Kidney capillary endothelial cell (primary cell): ENCODE measurements at places on chromosomes 4 and X.

DNA sequence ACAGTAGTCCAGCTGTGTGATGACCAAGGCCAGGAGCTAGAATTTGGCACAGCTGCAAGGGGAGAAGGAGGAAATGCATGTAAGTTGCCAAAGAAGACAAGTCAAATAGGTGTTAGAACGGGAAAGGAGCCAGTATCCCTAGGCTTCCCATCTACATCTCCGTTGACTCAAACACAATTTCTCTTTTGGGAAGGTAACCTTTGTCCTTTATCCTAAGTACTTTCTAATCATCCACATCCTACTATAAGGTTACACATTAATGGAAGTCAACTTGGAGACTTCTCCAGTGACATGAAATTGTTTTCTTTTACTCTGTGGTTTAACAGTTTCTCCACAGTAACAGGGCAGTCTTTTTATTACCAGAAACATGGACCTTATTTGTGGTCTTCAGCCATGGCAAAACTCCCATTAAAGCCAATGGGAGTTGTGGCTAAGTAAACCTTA, 620.0 kb downstream of the ANKRD50 start:
- DNase-seq = no peak

DNA sequence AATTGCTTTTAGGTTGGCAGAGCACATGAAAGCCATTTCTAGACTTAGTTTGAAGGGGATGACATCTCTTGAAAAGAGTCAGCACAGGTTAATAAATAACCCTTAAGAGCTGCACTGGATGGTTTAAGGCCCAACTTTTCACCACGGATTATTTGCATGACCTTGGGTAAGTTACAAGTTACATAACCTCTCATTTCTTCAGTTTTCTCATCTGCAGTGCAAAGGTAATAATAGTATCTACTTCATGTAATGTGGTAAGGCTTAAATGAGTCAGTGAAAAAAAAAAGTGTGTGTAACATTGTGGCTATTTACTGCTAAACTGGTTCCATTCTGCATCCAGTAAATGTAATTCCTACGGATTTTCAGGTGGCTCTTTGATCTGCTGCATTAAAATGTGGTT, 715.8 kb downstream of the CCSER1 start:
- DNase-seq = no peak

DNA sequence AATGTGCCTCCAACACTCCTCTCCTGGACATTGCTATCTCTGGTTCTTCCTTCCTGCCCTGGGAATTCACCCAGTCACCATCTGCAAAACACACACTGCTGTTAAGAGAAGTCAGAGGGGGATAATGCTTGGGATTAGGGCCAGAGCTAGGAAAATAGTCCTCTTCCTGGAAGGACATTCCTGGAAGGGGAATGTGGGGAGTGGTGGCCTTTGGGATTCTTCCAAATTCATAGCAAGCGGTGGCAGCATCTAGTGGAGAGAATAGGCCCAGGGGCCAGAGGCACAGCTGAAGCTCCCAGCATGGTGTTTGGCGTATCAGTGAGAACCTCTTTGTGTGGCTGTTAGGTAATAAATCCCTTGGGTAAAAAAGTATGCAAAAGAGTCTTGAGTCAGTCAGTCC, 34.3 kb downstream of the SHROOM4 start:
- DNase-seq = peak; percentile 6

DNA sequence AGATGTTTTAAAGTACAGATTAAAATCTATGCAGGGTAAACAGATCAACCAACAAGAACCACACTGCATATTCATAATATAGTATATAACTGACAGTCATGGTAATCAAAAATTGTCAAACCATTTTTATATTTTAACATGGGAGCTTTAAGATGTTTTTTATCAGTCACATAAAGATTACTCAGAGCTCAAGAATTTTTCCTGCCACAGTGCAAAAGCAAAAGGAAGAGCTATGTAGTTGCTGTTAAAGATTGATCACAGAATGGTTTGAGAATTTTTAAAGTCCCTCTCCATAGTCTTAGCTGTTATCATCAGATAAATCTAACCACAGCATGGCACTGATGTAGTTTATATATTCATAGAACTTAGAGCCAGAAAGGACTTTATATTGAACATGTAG, 8.5 kb downstream of the RAB9B start:
- DNase-seq = no peak

GRCh38 chr4:105924341-105924740, 29.1 kb downstream of the NPNT start:
- DNase-seq = no peak

- DNase-seq = peak; percentile 95
These were observed 10.1 kb downstream of the WDR1 start for GRCh38 chr4:10106421-10107039.

DNA sequence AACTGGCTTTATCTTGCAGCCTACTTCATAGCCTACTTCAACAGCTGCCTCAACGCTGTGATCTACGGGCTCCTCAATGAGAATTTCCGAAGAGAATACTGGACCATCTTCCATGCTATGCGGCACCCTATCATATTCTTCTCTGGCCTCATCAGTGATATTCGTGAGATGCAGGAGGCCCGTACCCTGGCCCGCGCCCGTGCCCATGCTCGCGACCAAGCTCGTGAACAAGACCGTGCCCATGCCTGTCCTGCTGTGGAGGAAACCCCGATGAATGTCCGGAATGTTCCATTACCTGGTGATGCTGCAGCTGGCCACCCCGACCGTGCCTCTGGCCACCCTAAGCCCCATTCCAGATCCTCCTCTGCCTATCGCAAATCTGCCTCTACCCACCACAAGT, 4.0 kb downstream of the GPR50 start:
- no peak for DNase-seq

DNA sequence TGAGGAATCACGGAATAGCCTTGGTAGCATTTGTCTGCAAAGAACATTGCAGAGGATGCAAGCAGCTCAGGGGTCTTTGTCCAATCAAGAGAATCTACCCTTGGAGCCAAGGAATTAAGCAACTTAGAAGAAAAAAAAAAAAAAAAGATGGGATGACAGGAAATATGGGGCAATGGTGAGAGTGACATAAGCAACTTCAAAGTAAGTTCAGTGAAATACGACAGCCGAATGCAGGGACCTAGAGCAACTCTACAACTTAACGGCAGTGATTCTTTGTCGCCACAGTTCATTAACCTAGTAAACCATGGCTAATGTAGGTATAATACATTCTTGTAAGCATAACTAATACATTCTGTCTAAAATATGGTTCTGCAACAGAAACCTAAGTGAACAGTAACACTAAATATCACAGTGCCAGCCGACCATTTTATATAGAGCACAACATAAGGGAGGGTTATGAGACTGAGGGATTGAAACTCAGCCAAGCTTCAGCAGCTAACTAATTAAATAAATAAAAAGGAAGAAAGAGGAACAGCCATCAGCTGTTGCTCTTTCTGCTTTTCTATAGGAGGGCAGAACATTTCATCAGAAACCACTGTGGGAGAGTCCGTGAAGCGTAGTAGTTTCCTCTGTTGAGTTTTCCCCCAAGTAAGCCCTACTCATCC, 74.7 kb downstream of the PPARGC1A start:
- DNase-seq = no peak

- no peak for DNase-seq
These were observed 27.0 kb downstream of the PROM1 start for GRCh38 chr4:16056681-16057385.

GRCh38 chr4:76061982-76062381, 12.5 kb upstream of the ART3 start:
- no peak for DNase-seq

DNA sequence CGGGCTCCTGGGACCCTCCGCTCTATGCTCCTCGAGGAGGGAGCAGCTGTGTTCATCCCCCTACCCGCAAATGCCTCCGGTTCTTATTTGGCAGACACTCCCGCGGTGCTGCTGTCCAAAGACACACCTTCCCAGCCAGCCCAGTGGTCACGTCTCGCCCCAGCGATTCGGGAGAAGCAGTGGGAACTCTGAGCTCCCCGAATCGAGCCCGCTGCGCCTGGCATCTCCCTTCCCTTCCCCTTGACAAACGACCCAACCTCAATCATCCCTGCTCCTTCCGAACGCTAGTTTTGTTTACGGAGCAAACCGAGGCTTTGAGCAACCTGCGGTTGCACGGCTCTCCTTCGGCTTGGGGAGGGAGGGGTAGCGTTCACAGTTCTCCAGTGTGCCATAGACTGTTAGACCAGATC, 317 bp upstream of the FRMPD4 start:
- DNase-seq = no peak

- DNase-seq = no peak
These were observed 9.7 kb downstream of the SERTM2 start for GRCh38 chrX:111521169-111521568.

GRCh38 chrX:151478058-151478457, 81.1 kb downstream of the VMA21 start:
- DNase-seq = no peak

GRCh38 chr4:11312389-11312788, 116.3 kb downstream of the HS3ST1 start:
- no peak for DNase-seq

GRCh38 chr4:52005604-52006273, 14.4 kb downstream of the LRRC66 start:
- DNase-seq = no peak

DNA sequence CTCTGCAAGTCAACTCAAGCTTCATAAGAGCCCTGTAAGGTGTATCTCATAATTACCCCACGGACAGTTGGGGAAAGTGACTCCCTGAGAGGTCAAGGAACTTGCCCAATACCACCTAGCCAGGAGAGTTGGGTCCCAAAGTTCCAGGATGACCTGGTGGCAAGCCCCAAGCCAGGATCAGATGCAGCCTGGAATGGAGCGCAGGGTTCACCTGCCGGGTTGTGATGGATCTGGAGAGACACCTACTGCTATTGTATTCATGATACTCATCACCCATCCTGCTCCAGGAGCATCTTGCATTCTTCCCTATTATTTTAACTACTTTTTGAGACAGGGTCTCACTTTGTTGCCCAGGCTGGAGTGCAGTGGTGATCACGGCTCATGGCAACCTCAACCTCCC, 36.1 kb downstream of the ZBTB49 start:
- DNase-seq = no peak

GRCh38 chr4:141465171-141465570, 171.2 kb upstream of the IL15 start:
- DNase-seq = no peak

- DNase-seq = no peak
These were observed 348.2 kb downstream of the BMPR1B start for GRCh38 chr4:95105983-95106382.

GRCh38 chr4:66633477-66633876, 911.8 kb downstream of the CENPC start:
- no peak for DNase-seq

DNA sequence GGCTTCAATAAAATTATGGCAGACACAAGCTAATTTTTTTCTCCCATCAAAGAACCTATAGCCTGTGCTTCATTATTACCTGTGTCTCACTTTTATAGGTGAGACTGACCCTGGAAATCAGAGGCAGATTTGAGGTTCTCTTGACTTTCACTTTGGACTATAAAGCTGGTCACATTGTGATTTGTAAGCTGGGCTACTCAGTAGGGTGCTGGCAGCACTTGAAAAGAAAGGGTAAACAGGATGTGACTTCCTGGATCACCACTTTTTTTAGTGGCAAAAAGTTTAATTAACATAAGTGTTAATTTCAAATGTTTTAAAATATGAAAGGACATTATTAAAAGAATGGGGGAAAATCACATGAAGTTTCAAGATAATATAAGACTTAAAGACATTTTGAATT, 50.6 kb upstream of the GATB start:
- DNase-seq = no peak

DNA sequence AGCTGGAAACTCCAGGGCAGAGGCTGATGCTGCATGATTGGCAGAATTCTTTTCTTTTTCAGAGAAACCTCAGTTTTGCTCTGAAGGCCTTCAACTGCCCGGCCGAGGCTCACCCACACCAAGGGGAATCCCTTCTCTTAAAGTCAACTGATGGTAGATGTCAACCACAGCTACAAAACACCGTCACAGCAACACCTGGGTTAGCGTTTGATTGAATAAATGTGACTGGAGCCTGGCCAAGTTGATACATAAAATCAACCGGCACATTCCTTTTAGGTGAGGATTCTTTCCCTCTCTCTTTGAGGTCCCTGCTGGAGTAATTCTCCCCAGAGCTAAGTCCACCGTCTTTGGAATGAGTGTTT, 15.2 kb upstream of the KIAA0232 start:
- DNase-seq = no peak

- no peak for DNase-seq
These were observed 227.4 kb upstream of the CXorf51B start for GRCh38 chrX:146581981-146582712.

GRCh38 chrX:97498093-97498492, 614.4 kb downstream of the RPA4 start:
- no peak for DNase-seq

DNA sequence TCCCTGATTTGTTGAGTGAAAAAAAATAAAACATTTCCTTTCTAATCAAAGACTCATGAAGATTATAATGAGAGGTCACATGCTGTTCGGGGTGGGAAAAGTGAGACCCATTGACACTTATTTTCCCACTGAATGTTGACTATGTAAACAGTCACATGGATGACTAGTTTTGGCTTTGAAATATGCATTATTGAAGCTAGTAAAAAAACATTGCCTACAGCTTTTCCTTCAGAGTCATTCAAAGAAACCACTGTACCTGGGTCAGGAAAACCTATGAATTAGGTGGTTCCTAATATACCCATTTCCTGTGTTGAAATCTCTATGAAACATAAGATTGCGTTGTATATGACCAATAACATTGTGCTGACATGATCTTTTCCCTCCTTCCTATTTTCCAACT, 251.2 kb downstream of the CFAP299 start:
- no peak for DNase-seq

GRCh38 chr4:22427675-22428074, 88.2 kb downstream of the ADGRA3 start:
- no peak for DNase-seq

DNA sequence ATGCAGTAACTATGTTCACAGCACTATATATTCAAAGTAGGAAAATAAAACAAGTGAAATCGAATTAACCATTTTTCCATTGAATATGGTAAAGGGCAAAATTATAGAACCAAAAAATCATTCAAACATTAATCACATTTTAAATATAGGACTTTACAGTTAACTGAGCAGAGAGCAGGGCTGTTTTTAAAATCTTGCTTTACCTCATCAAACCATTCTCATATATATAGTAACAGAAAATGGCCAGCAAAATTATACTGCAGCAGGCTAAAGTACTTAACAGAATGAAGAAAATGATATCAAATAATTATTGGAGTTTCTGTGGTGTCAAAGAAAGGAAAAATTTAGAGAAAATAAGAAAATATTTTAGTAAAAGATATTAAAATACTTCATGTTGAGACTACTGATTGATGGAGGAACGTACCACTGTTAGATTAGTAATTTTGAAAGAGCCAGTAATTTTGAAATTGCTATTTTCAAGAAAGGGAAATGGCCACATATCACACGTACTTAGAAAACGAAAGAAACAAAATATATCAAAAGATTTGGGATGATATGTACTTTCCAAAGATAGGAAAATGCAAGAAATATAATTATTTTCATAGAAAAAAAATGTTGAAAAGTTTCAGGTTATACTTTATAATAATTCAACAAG, 813.7 kb downstream of the DMD start:
- DNase-seq = no peak

GRCh38 chrX:10098270-10098713, 58.5 kb upstream of the CLCN4 start:
- no peak for DNase-seq
